ENCODE measurements at places on chromosomes 13 and 19.

DNA sequence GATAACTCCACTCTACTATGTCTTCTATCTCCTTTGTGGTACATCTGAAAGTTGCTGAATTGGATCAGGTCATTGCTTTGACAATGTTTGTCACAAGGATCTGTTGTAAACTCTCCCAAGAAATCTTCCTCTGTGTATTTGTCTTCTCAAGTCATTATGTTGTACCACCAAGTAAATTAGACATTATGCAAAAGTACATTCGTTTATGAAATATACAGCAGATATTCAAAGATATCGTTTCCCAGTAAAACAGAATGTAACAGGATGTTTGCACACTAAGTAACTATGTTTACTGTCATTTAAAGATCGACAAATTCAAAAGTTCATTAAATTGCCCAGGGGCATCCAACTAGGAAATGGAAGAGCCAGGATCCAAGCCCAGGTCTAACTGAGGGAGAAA, 739.4 kb downstream of the EFNB2 start:
- DNase-seq, result no peak

DNA sequence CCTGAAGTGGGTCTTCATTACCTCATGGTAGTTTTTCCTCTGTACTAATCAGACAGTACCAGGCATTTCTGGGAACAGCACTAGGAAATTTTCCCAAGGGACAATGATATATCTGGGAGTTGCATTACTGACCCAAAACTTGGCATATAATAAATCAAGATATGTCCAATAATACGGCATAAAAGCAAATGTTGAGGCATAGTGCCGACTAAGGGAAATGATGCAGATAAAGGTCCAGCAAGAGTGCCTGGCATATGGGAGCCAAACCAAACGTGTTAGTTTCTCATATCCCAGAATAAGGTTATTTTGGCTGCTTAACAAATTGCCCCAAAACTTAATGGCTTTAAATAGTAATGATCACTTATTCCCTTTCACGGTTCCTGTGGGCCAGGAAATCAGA, 12.1 kb upstream of the TDRD3 start:
- DNase-seq, result no peak

DNA sequence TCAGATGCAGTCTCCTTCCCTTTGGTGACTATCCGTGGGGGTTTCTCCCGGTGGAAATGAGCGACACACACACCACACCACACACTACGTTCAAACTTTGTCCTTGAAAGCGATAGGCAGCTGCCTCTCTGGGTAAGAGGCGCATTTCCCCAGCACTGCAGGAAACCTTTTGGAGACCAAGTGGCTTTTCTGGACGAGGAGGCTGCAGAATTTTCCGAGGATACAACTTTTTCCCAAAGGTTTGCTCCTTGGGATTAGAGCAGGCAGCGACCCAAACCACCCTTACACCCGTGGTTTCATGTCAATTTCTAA, 38.2 kb upstream of the FLT1 start:
- DNase-seq, result no peak

DNA sequence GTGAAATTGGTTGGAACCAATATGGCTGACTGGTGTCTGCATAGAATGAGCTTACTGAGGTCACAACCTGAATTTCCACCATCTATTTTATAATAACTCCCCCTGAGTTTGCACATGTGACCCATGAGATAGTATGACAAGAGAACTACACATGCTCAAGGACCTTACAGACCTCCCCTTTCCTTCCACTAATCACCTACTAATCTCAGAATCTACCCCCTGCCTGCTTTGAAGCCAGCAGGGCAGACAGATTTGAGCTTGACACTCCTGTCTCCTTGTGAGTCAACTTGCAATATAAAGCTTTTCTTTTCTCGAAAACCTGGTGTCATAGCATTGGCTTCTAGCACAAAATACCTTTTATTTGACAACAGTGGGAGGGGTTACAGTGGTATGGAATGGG, 248.4 kb downstream of the RFC3 start:
- DNase-seq, result no peak

GRCh38 chr13:59447846-59448620, 715.7 kb downstream of the DIAPH3 start:
- DNase-seq, result no peak

DNA sequence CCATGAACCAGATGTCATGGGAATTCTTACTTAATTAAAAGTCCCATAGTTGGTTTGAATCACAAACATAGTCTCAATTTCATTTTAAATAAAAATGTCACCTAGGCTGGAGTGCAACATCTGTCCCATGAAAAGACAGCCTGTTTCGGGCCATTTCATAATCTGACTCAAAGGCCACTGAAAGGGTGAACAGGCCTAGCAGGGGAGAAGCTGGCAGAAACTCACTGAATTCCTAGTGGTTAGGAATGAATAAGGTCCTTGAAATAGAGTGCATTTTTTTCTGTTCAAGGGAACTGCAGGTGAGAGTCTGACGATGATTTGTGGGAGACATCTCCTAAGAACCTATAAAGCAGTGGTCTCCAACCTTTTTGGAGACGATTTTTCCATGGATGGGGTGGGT, 44.0 kb upstream of the PCCA start:
- no peak for DNase-seq

DNA sequence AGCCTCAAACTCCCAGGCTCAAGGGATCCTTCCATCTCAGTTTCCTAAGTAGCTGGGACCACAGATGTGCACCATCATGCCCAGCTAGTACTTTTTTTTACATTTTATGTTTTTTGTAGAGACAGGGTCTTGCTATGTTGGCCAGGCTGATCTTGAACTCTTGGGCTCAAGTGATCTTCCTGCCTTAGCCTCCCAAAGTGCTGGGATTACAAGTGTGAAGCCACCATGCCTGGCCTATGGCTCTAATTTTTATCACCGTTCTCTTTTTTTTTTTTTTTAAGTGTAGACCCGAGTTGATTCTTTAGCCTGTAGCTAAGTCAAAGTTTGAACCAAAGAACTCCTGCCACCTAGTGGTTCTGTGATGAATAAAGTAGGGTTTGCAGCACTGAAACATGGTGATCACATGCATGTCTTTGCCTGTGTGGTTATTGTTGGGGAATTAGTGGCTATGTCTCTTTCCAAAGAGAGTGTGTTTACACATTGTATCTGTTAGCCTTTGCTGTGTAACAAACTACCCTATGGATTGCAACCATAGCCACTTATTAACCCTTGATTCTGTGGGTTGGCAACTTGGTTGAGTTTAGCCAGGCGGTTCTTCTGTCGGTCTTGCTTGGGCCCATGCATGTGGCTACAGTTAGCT, 11.6 kb downstream of the NFILZ start:
- no peak for DNase-seq

- DNase-seq, result no peak
Observed at GRCh38 chr19:42436006-42436405, 6.7 kb downstream of the CXCL17 start.

DNA sequence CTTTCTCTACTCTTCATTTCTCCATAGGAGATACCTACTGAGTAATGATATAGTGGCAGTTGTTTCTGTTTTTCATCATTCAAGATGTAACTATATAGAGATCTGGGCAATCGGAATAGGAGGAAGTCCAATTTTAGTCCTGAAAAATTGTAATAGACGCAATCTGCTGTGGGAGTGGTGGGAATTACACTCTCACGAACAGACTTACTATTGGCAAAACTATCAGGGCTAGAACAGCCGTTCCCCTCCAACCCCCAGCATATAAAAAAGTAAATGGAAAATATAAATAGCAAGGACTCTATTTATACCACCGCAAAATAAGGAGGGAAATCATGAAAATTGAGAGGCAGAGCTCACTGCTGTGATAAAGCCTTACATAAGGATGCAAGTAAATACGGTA, 330.1 kb downstream of the FGF14 start:
- DNase-seq, result no peak

- no peak for DNase-seq
Observed at GRCh38 chr13:106176117-106176516, 359.3 kb downstream of the EFNB2 start.

DNA sequence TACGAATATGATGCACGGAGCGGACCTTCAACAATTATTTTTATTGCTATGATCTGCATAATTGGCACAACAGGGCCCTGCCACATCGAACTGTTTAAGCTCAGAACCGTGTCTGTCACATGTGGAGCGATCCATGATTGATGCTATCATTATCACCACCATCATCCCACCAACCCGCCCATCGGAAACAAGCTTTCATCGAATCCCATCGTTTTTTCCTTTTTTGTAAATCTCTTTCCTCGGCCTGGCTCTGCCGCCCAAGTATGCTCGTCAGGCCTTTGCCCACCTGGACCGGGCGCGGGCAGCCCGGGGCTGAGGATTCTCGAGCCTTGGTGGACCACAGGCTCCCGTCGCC, 533 bp upstream of the DCAF15 start:
- DNase-seq, result no peak

DNA sequence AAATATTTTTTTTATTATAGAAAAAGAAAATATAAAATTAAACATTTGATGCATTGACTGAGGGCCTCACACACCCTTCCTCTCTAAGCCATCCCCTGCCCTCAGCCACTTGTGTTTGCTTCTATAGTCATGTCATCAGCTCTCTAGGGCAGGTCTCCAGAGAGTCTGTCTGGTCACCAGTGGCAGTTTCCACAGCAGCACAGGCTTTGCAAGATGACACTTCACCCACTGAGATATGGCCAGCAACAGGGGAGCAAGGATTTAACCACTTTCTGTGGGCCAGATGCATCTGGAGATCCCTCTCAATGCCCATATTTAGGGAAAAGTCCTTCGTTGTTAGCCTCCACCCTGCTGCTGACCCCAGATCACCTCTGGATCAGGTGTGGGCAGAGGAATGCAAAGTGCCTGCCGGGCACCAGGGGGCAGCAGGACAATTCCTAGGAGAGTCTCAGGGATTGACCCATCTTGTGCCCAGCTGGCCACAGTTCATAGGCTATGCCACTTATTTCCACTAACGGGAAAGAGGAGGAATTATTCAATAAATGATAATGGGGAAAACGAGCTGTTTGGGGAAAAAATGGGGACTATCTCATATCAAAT, 4.8 kb downstream of the ABCC4 start:
- DNase-seq, result no peak

- no peak for DNase-seq
Observed at GRCh38 chr13:43061496-43062280, 38.3 kb downstream of the DNAJC15 start.

GRCh38 chr13:22549126-22549525, 631.7 kb upstream of the SGCG start:
- no peak for DNase-seq

DNA sequence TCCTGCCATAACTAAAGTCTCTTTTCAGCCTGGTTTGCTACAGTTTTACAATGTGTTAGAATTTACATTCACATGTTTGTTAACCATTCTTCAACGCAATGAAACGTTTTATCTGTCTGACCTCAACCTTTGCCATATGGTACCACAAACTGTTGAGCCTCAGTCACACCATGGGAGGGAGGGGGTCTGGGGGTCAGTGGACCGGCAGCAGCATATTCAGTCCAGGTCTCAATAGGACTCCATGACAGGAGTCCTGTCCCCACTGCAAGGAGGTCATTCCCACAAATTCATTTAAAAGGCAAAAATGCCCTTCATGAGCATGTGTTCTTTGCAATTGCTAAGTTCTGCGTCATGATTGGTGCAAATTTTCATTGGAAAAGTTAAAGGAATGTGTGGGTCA, 66.6 kb upstream of the OLFM4 start:
- no peak for DNase-seq

GRCh38 chr13:110652231-110652730, 36.9 kb downstream of the NAXD start:
- no peak for DNase-seq

- no peak for DNase-seq
Observed at GRCh38 chr19:42242069-42242511, 312 bp downstream of the GSK3A start.

DNA sequence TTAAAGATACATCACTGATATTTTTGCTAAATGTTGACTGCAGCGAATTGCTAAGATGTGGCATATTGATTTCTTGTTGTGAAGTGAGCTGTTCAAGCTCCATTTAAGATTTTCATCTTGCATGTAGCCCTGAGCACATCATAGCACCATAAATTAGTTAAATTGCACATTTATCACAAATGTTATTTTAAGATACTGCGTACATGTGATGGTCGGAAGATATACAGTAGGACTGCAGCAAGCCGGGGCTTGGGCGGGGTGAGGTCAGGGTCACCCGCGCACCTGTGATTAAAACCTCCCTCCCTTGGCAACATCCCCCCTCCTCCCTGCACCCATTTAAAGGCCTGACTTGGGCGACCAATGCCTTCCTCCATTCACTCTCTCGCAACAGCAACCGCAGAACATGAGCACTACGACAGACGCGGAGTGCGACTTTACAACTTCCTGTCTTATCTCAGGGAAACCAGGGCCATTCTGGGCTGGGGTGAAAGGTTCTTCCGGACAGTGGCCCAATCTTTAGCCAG, 76.6 kb downstream of the TSHZ3 start:
- DNase-seq, result no peak

DNA sequence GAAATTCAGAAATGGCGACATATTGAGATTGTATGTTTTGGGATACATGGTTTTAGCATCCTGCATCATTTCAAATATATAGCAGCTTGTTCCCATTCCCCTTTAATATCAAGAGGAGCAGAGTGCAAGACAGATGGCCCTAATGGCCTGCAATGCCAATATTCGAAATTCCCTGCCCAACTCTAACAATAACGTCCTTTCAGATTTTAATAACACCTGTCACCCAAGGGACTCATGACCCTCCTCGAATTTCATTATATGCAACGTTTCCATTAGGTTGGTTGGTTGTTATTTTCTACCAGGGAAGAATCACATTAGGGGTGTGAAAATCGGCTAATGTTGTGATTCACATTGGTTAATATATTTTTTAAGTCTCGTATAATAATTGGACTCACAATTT, 170.0 kb downstream of the TNFSF13B start:
- DNase-seq, result no peak

DNA sequence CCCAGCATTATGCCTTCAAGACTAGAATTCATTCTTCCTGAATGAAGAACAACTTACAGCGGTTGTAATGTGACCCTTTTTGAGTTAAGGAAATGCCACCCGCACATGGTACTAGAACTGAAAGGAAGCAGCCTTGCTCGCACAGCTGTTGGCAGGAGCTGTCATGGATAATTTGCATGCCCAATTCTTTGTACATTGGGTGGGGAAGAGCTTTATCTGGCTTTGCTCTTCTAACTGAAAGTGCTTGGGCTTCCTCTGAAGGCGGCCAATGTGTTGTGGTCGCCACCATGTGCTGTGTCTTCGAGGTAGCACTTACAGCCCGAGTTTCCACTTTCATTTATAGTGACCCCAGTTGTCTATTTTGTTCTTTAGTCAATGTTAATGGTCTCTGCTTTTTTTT, 3.4 kb downstream of the CCNE1 start:
- DNase-seq, result no peak

GRCh38 chr19:13942023-13942684, 3.9 kb upstream of the PODNL1 start:
- no peak for DNase-seq
